ENCODE measurements at places on chromosomes 6 and 20.

- no peak overlapping the region for H3K27ac ChIP-seq
- H3K4me1 ChIP-seq, result peaks cover 8% of the 10 kb centered on the region
- H3K4me3 ChIP-seq, result peak overlapping the region; percentile 1
- no peaks in the 10 kb centered on the region for H3K27me3 ChIP-seq
- peaks cover 11% of the 10 kb centered on the region for H3K36me3 ChIP-seq
- DNase-seq, result no peak
These were observed 149.3 kb downstream of the ADAT2 start for GRCh38 chr6:143301188-143301587.

GRCh38 chr6:158168040-158168289 is at the start of gene SERAC1:
TSS of gene SERAC1 (minus strand) at chr6:158168262. CDS start at chr6:158158363, 9,899 bp downstream.
- H3K27ac ChIP-seq, result peak within 1 kb of the TSS; percentile 97
- H3K4me1 ChIP-seq, result peaks cover 23% of the 10 kb centered on the region

GRCh38 chr6:62390401-62390800 is 104.4 kb upstream of the KHDRBS2 start:
- no peak overlapping the region for H3K4me3 ChIP-seq
- H3K4me1 ChIP-seq, result no peaks in the 10 kb centered on the region
- no peak overlapping the region for H3K27ac ChIP-seq
- DNase-seq, result no peak
- no peaks in the 10 kb centered on the region for H3K36me3 ChIP-seq

DNA sequence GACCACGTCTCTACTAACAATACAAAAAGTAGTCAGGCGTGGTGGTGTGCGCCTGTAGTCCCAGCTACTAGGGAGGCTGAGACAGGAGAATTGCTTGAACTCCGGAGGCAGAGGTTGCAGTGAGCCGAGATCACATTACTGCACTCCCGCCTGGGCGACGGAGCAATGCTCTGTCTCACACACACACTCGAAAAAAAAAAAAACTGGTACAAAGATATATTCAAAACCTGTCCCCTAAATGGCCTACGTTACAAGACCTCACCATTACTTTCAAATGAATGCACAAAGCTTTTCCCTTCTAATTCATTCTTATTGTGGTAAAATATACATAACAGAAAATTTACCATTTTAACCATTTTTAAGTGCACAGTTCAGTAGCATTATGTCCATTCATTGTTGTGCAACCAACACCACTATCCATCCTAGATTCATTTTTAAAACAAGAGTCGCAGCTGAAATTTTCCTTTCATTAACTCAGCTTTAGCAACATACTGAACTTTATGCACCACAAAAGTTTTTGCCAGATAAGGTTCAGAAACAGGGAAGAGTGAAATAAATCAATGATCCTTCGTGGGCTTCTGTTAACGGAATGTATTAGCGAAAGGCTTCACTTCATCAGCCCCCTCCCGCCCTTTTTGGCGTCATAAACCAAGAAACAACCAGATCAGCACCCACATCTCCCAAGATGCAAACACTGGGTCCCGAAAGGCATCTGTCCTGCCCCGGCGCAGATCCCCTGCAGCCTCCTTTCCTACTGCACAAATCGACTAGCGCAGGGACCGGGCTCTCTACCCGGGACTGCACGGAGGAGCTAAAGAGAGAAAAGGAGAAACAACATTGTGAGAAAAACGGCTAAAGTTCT is 825 bp upstream of the FAM135A start:
- peaks cover 34% of the 10 kb centered on the region for H3K4me1 ChIP-seq
- peaks cover 4% of the 10 kb centered on the region for H3K36me3 ChIP-seq
- H3K27me3 ChIP-seq, result peaks cover 8% of the 10 kb centered on the region
- H3K4me3 ChIP-seq, result peak overlapping the region; percentile 99
- peak overlapping the region; percentile 98 for H3K27ac ChIP-seq
- DNase-seq, result no peak

DNA sequence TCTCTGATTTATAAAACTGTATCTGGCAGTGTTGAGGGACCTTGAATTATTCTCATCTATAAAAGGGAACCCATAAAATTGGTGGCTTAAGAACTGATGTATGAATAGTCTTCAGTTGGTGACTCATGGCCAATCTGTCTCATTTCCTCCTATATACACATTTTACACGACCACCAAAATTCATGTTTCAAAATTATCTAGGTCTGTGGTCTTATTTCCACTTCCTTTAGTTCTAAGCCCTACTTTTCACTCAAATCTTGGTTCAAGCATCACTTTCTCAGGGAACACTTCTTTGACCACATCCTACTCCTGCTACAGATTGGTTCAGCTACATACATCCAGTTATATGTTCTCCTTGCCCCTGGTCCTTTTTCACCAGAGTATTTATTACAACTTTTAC is 18.6 kb upstream of the ENPP1 start:
- no peaks in the 10 kb centered on the region for H3K27me3 ChIP-seq
- no peak overlapping the region for H3K27ac ChIP-seq
- no peaks in the 10 kb centered on the region for H3K4me1 ChIP-seq
- H3K36me3 ChIP-seq, result no peaks in the 10 kb centered on the region

GRCh38 chr20:45163083-45163803 is 11.5 kb upstream of the PI3 start:
- no peak overlapping the region for H3K27ac ChIP-seq
- H3K36me3 ChIP-seq, result peaks cover 3% of the 10 kb centered on the region
- H3K4me1 ChIP-seq, result peaks cover 4% of the 10 kb centered on the region
- no peak for DNase-seq

- H3K4me3 ChIP-seq, result no peak overlapping the region
- H3K27me3 ChIP-seq, result peaks cover 13% of the 10 kb centered on the region
- H3K27ac ChIP-seq, result no peak overlapping the region
- H3K36me3 ChIP-seq, result no peaks in the 10 kb centered on the region
- peak; percentile 72 for DNase-seq
These were observed 29.0 kb upstream of the EEF1E1 start for GRCh38 chr6:8131265-8131897.

- H3K4me1 ChIP-seq, result no peaks in the 10 kb centered on the region
- H3K36me3 ChIP-seq, result no peaks in the 10 kb centered on the region
- no peak for DNase-seq
- H3K4me3 ChIP-seq, result no peak overlapping the region
- no peak overlapping the region for H3K27ac ChIP-seq
These were observed 93.6 kb upstream of the NOX3 start for GRCh38 chr6:155549028-155549798.

- no peak overlapping the region for H3K27ac ChIP-seq
- H3K4me1 ChIP-seq, result no peaks in the 10 kb centered on the region
- peaks cover 18% of the 10 kb centered on the region for H3K27me3 ChIP-seq
- no peak overlapping the region for H3K4me3 ChIP-seq
These were observed 101.2 kb downstream of the NUS1 start for GRCh38 chr6:117776441-117776840.

DNA sequence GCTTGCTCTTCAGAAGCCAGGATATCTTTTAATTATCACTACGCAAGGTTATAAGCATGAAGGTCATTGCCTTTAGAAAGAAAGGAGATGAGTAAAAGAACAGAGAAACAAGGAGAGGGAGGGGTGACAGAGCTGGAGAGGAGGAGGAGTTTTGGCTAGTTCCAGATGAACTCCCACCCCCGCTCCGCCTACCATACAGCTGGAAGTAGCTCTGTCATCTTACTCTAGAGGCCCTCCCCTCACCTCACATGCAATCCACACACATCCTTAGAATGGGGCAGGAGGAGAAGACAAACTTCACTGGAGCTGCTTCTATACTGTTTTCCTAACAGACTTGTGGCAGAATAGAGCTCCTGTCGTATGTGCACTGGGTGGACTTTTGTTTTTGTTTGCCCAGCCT is 144.7 kb downstream of the SCML4 start:
- H3K27me3 ChIP-seq, result no peaks in the 10 kb centered on the region
- DNase-seq, result no peak
- no peak overlapping the region for H3K4me3 ChIP-seq
- peaks cover 6% of the 10 kb centered on the region for H3K36me3 ChIP-seq

GRCh38 chr6:107535626-107536025 is 45.7 kb downstream of the SOBP start:
- H3K27me3 ChIP-seq, result no peaks in the 10 kb centered on the region
- H3K4me1 ChIP-seq, result peaks cover 83% of the 10 kb centered on the region
- no peak overlapping the region for H3K4me3 ChIP-seq

DNA sequence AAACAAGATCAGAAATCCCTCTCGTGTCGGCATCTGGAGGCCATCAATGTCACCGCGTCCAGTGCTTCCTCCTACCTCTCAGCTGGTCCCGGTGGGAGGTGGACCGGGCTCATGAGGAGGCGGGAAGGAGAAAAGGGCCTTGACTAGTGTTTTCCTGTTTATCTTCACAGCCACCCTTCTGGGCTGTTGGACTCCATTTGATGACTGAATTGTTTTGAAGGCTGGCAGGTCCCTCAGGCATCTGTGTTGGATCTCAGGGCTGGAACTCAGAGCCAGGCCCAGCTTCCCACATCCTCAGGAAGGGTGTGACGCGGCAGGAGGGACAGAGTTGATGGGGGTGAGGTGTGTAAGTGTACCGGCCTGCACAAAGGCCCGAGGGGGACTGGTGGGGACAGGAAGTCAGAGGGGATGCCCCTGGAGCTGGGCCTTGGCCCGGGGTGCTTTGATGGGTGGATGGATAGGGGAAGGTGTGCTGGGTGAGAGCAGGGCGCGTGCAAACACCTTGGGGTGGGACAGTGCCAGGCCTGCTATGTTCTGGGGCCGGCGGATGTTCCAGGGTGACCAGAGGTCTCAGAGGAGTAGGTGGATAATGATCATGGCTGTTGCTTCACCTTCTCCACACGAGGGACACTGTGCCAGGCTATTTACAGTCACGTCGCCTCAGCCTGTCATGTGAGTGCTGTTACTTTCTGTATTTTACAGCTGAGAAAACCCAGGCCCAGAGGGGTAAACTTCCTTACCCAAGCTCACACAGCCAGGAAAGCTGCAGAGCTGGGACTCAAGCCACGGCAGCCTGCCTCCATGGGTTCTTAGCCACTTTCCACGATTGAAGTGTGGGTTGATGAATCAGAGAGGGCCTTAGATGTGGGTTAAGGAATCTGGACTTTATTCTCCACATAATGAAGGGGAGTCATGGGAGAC is 17.9 kb upstream of the CHMP4B start:
- no peaks in the 10 kb centered on the region for H3K36me3 ChIP-seq
- H3K27ac ChIP-seq, result peak overlapping the region; percentile 90
- no peaks in the 10 kb centered on the region for H3K27me3 ChIP-seq
- H3K4me3 ChIP-seq, result no peak overlapping the region
- H3K4me1 ChIP-seq, result peaks cover 5% of the 10 kb centered on the region

DNA sequence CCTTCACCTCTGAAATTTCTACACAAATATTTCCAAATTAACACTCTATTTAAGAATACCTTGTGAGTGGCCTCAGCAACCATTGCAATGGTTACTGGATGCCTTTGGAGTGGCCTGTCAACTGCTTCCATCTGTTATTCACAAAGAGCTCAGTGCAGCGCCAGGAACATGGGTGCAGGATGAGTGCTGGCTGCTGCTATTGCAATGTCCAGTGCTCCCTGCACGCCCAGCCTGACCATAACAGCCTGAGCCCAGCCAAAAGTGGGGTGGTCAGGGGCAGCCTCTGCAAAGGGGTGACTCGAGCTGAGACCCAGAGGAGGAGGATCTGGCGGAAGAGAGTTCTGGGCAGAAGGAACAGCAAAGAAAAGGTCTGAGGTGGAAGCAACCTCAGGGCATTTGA is 18.4 kb downstream of the CASS4 start:
- H3K36me3 ChIP-seq, result no peaks in the 10 kb centered on the region
- H3K4me1 ChIP-seq, result peaks cover 45% of the 10 kb centered on the region
- no peak for DNase-seq
- H3K27me3 ChIP-seq, result no peaks in the 10 kb centered on the region
- H3K4me3 ChIP-seq, result no peak overlapping the region
- no peak overlapping the region for H3K27ac ChIP-seq

GRCh38 chr6:140849456-140849855 is 1283.3 kb upstream of the GJE1 start:
- H3K27ac ChIP-seq, result no peak overlapping the region
- H3K27me3 ChIP-seq, result no peaks in the 10 kb centered on the region
- H3K4me1 ChIP-seq, result peaks cover 15% of the 10 kb centered on the region
- no peaks in the 10 kb centered on the region for H3K36me3 ChIP-seq

DNA sequence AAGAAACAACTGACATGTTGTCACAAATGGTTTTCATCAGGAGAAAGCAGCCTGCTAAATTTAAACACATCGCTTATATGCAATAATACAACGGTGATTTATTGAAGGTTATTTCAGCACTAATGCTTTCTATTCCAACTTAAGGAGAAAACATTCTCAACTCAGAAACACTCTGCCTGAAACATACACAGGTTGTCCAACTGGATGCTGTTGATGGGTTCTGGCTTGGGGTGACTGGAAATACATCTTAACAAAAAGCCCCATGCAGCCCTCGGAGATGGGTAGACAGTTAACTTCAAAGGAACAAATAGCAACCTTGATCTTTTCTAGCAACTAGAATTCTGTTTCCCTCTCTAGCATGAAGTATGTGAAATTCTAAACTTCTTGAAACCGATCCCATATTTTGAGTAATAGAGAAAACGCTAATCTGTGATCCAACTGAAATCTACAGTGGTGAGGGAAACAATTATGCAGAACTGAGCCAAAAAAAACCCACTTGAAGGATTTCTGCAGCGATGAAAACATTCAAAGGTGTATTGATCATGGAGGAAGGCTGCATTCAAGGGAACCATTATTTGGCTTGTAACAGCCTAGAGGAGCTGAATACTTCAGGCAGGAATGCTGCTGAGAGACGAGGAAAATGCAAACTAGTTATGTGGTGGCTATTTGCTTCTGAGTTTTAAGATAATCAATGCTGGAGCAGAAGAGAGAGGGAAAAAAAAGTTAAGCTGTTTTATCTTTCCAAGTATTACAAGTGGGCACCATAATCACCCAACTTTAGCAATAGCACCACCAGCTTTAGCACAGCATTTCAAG is 6.9 kb downstream of the ZMYND8 start:
- no peak for DNase-seq
- H3K4me1 ChIP-seq, result peaks cover 3% of the 10 kb centered on the region
- no peak overlapping the region for H3K27ac ChIP-seq
- H3K36me3 ChIP-seq, result peaks cover 15% of the 10 kb centered on the region
- H3K4me3 ChIP-seq, result no peak overlapping the region
- no peaks in the 10 kb centered on the region for H3K27me3 ChIP-seq

DNA sequence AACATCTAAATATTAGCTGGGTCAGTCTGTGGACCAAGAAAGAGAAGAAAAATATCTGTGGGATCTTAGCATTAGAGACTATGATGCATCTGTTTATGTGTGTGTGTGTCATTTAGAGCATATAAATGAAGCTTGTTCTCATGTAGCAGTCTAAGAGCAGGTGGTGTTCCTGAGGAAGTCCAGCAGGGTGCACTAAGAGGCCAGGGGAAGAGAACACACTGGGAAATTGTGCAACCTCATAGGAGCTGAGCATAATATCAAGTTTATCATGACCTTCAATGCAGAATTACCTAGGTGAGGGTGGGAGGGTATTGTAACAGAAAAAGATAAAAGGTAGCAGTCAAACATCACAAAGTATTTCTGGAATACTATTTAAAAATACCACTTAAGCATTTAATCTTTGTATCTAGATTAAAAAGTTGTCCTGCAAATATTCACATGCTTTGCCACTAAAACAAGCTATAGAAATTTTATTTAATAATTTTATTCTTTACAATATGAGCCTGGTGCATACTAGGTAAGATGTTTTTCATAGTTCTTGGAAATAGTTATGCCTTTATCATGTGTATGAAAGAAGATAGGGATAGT is 80.5 kb downstream of the SMPDL3A start:
- H3K27ac ChIP-seq, result no peak overlapping the region
- no peaks in the 10 kb centered on the region for H3K27me3 ChIP-seq

All from neural crest cell (in vitro differentiated cells).